H7 (cell line): ENCODE measurements at places on chromosomes 5 and 9.

DNA sequence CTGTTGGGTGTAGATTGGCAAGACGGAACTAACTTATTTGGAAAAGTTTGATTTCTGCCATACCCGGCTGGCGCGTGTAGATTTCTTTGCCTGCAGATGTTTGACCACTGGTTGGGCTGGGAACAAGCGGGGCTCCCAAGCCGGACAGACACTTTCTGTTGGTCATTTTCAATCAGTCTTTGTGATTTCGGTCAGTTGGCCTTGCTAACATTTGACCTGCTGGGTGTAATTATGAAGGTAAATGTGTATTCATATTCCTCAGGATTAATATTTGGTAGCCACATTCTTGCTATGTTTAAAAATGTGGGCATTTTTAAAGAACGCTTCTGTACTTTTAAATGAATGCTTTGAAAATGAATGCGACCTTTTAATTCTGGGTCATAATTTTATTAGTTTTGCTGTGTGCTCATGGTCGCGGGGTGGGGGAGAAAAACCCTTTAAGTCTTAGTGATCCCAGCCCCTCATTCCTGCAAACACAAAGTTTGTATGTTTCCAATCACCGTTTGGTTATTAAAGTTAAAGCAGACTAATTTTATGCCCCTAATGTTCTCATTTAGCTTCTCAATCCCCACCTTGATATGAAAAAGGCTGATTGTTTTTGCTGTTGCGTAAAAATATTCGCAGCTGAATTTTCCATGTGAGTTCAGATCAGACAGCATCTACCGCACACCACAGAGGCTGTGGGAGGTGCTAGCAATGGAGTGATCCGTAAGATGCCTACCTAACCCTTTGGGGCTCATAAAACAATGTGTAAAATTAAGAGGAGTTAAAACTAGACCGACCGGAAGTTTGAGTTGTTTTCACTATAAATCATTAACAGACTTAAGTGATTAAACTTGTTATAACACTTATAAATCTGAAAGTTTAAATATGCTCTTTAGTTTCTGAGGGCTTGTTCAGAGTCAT is 1.5 kb downstream of the RASGRF2 start:
- DNase-seq, result peak; percentile 44

GRCh38 chr5:92777421-92777820 is 803.6 kb downstream of the NR2F1-AS1 start:
- DNase-seq, result peak; percentile 1

DNA sequence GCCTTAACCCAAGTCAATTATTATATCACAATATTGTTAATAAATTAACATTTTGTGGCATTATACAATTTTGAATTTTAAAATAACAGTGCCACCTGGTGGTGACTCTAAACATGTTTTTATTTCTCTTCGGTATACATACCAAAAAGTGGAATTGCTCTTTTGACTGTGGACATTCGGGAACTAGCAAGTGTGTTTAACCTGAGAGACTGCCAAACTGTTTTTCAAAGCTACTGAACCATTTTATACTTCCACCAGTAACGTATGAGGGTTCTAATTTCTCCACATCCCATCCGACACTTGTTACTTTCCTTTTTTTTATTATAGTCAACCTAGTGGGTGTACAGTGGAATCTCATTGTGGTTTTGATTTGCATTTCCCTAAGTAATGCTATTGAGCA is 18.3 kb upstream of the HSDL2 start:
- DNase-seq, result peak; percentile 22

GRCh38 chr9:106954974-106955850 is 92.2 kb downstream of the ZNF462 start:
- no peak for DNase-seq

DNA sequence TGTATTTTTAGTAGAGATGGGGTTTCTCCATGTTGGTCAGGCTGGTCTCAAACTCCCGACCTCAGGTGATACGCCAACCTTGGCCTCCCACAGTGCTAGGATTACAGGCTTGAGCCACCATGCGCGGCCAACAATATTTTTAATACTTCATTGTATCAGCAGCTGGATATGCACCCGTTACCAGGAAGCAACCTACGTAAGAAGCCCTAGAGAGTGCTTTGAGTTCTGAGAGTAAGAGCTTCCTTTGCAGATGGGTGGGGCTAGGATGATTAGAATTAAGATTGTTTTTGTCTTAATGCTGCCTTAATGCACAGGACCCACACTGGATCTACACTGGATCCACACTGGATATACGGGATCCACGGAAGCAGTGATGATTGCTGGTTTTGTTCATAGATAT is 123.9 kb upstream of the ABCA1 start:
- no peak for DNase-seq
